Endothelial cell of umbilical vein (primary cell): ENCODE measurements at places on chromosomes 5 and 9. TPM values are rescaled to one million over a fixed set of nuclear protein-coding genes. Genes with fewer than 3 reads are reported as not detected.

GRCh38 chr9:93209097-93209496 lies 25.2 kb downstream of the WNK2 start:
- no peak for DNase-seq

- DNase-seq, result no peak
Measured at GRCh38 chr5:107300721-107301327, 369.9 kb downstream of the EFNA5 start.

- DNase-seq, result no peak
Measured at GRCh38 chr9:133709015-133709611, 29.0 kb downstream of the SARDH start.

GRCh38 chr5:5886812-5887486 lies 464.5 kb downstream of the ICE1 start:
- no peak for DNase-seq

The CDH6 gene
- 0.35 TPM in 1 of 2 replicates, not detected in the other for total RNA-seq
